ENCODE measurements at places on chromosomes 3 and 15. TPM values are rescaled to one million over a fixed set of nuclear protein-coding genes. Genes with fewer than 3 reads are reported as not detected.
A peak's percentile ranks its signal among the peaks of the same experiment; 100 is the strongest.

DNA sequence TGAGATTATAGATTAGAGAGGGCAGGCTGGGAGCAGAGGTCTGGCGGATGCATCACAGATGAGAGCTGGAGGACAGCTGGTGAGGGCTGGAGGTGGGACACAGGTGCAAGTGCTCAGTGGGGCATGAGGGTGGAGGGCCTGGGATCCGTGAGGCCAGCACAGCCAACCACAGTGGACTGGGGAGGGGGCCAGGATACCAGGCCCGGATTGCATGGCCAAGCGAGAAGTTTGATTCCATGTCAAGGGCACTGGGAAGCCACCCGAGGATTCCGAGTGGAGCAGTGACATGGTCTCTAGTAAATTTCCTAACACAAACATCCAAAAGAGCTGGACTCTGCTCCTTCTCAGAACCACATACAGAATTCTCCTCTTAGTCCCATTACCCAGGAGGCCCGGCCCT is 44.0 kb upstream of the SLC41A3 start:
- peak; percentile 36 for DNase-seq

DNA sequence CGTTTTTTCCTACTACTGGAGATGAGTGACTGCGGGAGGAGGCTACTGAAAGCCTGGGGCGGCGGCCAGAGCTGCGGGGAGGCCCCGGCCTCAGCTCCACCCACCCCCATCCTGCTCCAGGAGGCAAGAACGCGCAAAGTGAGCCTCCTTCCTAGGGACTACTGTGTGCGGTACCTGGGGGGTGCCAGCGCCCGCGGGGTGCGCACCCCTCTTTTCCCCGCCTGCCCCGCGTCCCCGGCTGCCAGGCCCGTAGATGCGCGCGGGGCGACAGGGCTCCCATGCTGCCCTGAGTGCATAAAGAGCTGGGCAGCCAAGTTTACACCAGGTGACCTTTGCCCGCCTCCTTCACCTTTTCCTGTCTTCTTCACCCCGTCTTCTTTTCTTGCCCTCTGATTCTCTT is 2.5 kb upstream of the USF3 start:
- DNase-seq = no peak

- no peak for DNase-seq
Measured at GRCh38 chr3:25097023-25097422, 331.0 kb upstream of the RARB start.

DNA sequence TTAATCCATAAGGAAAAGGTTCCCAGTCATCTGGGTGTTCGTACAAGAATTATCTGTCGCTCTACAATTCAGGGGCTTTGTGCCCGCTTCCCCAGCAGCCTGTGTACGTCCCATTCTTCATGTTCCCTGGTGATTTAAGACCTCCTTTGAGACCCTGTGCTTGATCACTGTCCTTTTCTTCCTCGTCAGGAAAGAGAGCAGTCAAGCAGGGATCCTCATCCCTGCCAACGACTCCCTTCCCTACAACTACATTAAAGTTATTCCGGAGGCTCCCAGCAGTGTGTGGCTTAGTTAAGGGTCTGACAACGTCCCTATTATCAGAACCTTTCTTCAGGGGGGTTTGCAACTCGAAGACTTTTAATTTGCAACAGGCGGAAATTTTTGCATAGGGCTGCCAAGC is 175.7 kb downstream of the FOXP1 start:
- no peak for DNase-seq

DNA sequence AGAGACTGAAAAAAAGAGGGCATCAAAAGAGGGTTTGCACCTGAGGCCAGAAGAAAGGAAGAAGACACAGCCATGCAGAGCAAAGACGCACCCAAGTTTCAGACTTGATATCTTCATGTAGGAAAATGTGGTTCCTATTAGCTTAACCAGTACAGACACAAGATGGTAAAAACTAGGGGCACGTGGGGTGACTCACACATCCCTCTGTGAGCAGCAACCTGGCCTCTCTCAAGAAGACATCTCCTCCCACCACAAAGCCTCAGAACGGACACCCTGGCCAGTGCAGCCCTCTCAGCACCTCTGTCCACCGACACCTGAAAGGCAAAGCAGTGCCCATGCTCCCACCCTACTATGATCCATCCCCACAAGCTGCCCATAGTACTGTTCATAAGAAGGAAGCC is 33.3 kb downstream of the GLB1 start:
- DNase-seq = no peak

MSL2 gene
- 42.3 TPM for total RNA-seq

Data from ureter (tissue), 1 donor.